Sciatic nerve (tissue), 2 donors: ENCODE measurements at places on chromosomes 11 and 22. TPM values are rescaled to one million over a fixed set of nuclear protein-coding genes. Genes with fewer than 3 reads are reported as not detected.

DNA sequence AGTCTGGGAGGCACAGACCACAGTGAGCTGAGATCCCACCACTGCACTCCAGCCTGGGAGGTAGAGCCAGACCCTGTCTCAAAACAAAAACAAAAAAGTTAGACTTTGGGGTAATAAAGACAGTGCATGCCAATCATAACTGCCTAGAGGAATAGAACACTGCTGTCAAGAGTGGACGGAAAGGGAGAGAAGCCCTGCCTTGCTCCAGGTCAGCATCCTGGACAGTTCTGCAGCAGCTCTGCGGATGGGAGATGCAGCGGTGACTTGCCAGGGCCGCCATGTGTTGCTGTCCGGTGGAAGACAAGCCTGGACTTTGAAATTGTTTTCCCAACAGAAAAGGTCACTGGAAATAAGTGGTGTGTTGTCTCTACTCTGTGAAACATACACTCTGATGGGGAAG is 618.2 kb downstream of the TBC1D22A start:
- DNase-seq: peak; percentile 34

DNA sequence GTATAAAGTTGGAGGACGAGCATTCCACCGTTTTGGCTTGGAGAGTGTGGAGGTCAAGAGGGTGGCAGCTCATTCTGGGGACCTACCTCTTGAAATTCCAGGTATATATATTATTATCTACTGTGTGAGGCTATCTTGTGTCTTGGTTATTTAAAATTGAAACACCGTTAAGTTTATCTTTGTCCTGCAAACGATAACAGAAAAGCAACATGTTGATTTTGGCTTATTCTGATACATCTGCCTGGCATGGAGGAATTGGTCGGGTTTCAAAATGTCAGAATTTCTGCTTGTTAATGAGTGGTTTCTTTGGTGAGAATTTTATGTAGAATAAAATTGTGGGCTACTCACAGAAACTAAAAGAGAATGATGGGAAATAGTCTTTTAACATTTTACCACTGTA is 54.4 kb downstream of the SVIP start:
- DNase-seq: no peak

- DNase-seq: no peak
Observed at GRCh38 chr22:17984114-17984513, 40.2 kb downstream of the MICAL3 start.

- no peak for DNase-seq
Observed at GRCh38 chr11:78261828-78262227, 73.1 kb downstream of the USP35 start.

Gene EPS8L2
- 24.9 TPM for total RNA-seq

Gene NLRP6
- total RNA-seq: 0.36 TPM

Gene RAPSN
- 4.9 TPM for total RNA-seq

Gene P4HA3
- total RNA-seq: 0.45 TPM

Gene PLET1
- total RNA-seq: not detected

Gene ACTN3
- total RNA-seq: 0.71 TPM
